Activated CD8-positive, alpha-beta T cell treated with anti-CD3 and anti-CD28 coated beads, Interleukin-2, amount 10 ng/mL, durations not matched to agents 7 days and 5 days (primary cell): ENCODE measurements at places on chromosomes 2 and 18.
A peak's percentile ranks its signal among the peaks of the same experiment; 100 is the strongest.

- DNase-seq: no peak
Observed at GRCh38 chr2:67571785-67572718, 174.9 kb downstream of the ETAA1 start.

DNA sequence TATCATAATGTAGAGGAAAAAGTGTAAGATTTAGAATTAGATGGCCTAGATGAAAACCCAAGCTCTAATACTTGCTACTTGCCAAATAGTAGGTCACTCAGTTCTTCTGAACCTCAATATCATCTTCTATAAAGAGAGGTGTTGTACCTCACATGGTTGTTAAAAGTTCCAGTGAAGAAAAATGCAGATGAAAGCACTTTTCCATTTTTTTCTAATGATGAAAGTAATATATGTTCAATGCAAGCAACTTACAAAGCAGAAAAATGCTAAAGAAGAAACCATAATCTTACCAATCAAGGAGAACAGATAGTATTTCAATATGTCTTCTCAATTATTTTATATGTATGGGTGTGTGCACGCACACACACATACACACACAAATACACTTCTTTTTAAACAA, 52.7 kb upstream of the TMEM17 start:
- no peak for DNase-seq

- DNase-seq: no peak
Observed at GRCh38 chr2:62029910-62030309, 124.4 kb downstream of the COMMD1 start.

DNA sequence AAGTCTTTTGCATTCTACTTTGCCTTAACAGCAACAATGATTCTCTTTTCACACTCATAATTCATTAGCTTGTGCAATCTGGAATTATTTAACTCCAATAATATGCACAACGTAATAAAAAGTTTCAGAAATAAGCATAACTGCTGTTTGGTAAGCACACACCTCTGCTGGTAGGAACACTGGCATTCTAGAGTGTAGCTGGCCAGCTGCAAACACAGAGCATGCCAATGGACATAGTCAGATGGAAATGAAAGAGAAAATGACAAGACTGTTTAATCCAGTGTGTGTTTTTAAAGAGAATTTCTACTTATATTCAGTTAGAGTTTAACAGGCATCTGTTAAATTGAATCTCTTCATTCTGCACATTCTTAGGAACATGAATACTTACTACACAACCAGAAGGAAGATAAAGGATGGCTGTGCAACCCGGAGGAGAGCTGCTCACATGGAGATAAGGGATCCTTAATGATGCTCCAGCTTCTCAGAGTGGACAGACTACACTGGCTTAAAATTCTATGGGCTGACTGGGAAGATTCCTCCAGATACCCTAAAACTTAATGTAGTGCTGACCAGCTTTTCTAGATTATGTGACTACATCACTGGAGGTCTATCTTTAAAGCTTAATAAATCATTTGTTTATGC, 94.6 kb upstream of the CHAC2 start:
- DNase-seq: no peak

GRCh38 chr2:112182581-112183034, 44.4 kb downstream of the FBLN7 start:
- no peak for DNase-seq

GRCh38 chr2:70686577-70687460, 81.2 kb downstream of the ADD2 start:
- DNase-seq: peak; percentile 31

DNA sequence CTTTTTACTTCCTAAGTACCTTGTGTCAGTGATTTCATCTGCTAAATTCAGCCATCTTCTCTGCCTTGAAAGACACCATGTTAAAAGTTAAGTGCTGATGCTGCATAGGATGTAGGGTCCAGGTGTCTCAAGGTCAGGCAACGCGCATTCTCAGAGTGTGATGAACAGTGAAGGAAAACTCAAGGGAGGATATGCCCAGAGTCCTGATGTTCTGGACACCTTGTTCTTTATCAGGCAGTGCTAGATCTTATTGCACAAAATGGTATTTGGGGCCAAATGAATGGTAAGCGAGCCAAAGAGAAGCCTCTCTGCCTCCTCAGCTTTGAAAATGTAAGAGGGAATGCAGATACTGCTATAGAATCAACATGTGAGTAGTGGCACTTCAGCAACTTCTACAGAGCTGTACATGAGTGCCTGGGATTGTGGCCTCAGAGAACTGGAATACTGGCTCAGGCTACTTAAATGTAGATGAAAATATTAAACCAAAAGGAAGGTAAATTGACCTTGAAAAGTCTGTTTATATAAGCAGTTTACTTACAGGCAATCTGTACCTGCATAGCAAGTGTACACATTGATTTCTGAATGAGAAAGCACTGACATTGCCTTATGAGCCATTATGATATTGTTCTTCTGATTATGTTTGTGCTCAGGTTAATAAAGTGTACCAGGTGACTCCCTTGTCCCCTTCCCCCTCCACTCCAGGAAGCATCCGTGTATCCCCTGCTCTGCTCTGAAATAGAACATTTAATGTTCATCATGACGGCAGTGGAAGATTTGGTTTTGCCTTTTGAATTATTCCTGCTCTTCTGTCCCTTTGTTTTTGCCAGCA, 86.7 kb upstream of the RANBP2 start:
- no peak for DNase-seq

- DNase-seq: no peak
Observed at GRCh38 chr2:212596688-212597087, 58.1 kb upstream of the ERBB4 start.

DNA sequence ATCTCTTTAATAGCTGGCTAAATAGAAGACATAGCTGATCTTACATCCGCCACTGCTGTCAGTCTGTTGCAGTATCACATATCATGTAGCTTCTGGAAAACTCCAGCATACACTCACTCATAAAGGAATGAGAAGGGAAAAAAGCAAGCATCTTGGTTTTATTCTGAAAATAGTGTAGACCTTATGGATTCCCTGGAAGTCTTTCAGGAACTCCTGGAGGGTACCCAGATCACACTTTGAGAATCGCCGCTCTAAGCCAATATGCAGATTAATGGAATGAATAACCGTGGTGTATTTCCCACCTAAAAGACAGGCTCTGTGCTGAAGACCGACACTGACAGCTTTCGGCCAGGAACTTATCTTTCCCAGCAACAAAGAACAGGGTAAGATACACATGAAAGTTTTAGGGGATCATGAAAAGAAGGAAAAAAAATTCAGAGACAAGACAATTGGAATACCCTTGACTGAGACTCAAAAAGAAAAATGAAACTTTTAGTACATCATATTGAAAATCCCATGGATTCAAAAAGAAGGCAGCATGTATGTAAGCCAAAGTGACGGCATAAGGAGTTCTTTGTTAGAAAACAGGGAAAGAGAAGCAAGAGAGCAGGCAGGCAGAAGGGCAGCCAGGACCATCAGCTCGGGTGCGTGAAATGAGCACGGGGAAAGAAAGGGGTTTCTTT, 56.4 kb upstream of the SEC11C start:
- no peak for DNase-seq

GRCh38 chr2:62407401-62407800, 98.6 kb downstream of the TMEM17 start:
- no peak for DNase-seq

GRCh38 chr2:15048000-15048399, 415.5 kb downstream of the LRATD1 start:
- no peak for DNase-seq

DNA sequence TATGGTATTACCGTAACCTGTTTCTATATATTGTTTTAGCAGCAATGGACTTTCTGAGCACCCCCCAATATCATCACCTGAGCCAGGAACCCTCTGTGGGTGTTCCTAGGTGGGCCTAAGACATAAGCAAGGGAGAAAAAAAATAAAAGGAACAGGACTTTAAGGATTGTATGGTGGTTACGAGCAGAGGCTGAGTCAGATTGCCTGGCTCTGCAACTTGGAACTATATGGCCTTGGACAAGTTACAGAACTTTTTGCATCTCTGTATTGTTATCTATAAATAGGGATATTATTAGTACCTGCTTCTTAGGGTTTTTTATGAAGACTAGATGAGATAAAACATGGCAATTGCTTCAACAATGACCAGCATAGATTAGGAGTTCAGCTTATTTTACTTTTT, 34.9 kb downstream of the MFSD6 start:
- no peak for DNase-seq

DNA sequence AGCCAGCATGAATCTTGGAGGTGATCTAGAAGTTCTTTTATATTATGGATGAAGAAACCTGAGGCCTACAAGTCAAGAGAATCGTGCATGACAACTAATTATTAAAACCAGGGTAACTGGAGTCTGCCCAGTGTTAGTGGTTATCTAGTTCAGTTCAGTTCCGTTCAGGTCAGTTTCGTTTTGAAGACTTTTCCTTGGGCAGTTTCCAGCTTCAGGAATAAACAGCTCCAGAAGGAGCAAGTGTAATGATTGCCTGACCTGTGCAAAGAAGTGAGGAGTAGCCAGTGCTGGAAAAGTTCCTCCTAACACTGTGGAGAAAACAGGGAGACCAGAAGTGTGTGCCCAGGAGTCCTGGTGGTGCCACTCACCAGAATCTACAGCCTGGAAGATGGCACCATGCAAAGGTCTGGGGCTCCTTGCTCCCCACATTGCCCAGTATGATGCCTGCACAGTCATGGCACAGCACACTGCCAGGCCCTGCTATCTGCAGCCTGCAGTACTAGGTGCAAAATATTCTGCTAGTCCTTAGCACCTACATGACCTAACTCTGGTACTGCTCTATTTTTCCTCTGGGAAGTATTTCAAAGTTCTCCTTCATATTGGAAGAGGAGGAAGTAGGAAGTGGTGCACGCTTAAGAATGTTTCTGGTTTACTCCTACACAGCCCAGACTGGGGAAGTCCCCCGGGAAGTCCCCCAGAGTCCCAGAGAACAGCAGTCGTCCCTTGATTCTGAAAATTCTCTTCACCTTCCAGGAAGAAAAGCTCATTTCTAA, 65.8 kb downstream of the SUMO1 start:
- DNase-seq: no peak

GRCh38 chr2:149375801-149376361, 45.5 kb downstream of the LYPD6 start:
- DNase-seq: no peak

GRCh38 chr2:131426727-131427126, 49.2 kb upstream of the TUBA3D start:
- no peak for DNase-seq

DNA sequence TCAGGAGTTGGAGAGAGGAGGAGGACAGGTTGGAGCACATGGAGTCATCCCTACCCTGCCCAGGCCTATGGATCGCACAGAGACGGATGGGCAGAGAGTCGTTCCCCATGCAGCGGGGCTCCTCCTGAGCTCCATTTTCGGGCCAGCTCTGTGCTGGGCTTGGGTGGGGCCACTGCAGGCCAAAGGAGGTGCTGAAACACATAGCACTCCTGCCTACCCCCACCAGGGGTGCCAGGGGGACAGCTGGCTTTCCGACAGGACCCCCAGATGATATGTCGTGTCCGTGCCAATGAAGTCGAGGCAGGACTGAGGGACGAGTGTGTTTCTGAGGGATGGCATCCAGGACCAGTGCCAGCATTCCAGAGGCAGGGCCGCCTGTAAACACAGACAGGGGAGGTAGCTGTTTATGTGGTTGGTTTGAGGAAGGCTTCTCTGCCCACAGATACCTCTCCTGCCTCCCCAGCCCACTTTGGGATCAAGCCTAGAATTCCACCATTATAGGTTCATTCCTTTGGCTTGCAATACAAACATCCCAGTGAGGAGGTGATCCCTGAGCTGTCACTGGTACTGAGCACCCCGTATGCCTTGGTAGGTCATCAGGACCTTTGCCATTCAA, 116.6 kb downstream of the GLI2 start:
- no peak for DNase-seq

DNA sequence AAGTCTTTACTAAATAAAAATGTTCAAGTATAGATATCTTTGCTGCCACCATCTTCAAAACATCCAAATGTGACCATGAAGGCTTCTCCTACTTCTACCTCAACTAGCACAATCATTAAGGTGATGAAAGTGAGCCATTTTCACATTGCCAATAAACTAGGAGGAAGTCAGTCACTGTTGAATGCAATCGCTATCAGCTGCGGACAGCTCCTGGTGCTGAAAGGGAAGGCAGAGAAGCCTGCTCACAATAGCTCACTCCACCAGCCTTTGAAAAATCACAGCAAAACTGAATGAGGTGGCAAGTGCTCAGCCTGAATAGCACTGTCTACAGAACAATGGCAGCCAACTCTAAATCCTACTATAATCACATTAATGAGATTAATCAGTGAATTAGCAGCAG, 2.2 kb downstream of the MYT1L start:
- DNase-seq: peak; percentile 25

DNA sequence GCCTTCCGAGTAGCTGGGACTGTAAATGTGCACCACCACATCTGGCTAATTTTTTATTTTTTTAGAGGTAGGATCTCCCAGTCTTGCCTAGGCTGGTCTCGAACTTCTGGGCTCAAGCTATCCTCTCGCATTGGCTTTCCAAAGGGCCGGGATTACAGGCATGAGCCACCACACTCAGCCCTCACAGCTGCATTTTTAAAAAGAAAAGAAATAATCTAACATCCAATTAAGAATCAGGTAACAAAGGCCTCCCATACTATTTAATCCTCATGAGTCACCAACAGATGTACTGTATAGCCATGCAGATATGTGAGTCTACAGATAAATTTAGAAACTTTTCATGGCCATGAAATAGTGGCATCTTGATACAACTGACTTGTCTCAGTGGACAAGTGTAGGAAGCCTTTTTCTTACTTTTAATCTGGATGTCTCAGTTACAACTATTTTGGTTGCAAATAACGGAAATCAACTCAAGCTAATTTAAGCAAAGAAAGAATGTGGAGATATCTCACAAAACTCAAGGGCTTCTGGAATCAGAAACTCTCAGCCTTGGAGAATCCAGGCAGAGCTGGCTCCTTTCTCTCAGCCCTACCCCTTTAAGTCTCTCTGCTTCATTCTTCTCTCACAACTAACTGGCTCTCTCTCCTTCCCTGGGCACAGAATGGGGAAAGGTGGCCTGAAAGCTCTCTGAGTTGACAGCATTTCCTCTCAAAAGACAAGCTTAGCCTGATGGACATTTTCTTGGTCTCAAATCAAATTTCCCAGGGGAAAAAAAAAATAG, 12.8 kb upstream of the PPM1B start:
- no peak for DNase-seq

GRCh38 chr2:216596236-216596979, 36.8 kb upstream of the IGFBP2 start:
- no peak for DNase-seq

DNA sequence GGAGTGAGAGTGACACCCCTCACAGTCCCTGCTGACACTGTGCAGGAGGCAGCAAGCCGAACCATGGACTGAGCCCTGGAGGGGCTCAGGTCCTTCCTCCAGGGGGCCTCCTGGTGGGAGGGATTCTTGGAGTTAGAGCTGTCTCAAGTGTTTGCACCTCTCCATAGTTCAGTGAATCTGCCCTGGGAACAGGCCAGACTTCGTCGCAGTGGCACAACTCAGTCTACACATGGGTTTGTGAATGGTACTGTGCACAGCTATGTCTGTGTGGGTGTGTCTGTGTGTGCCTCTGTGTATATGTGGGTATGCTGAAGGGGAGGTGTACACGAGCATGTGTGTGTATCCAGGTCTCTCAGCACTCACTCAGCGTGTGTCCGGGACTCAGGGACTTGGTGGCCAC, 36.4 kb downstream of the PAX8 start:
- no peak for DNase-seq

GRCh38 chr2:198890490-198890889, 567.2 kb downstream of the SATB2 start:
- DNase-seq: no peak

GRCh38 chr18:50231621-50232020, 34.7 kb downstream of the CFAP53 start:
- DNase-seq: no peak
